Activated CD4-positive, alpha-beta memory T cell treated with anti-CD3 and anti-CD28 coated beads for 36 hours (primary cell): ENCODE measurements at places on chromosomes 12 and 14.

- no peak for DNase-seq
Measured at GRCh38 chr12:51403159-51403558, 12.0 kb upstream of the GALNT6 start.

- no peak for DNase-seq
Measured at GRCh38 chr12:79452906-79453305, 237.9 kb downstream of the PAWR start.

DNA sequence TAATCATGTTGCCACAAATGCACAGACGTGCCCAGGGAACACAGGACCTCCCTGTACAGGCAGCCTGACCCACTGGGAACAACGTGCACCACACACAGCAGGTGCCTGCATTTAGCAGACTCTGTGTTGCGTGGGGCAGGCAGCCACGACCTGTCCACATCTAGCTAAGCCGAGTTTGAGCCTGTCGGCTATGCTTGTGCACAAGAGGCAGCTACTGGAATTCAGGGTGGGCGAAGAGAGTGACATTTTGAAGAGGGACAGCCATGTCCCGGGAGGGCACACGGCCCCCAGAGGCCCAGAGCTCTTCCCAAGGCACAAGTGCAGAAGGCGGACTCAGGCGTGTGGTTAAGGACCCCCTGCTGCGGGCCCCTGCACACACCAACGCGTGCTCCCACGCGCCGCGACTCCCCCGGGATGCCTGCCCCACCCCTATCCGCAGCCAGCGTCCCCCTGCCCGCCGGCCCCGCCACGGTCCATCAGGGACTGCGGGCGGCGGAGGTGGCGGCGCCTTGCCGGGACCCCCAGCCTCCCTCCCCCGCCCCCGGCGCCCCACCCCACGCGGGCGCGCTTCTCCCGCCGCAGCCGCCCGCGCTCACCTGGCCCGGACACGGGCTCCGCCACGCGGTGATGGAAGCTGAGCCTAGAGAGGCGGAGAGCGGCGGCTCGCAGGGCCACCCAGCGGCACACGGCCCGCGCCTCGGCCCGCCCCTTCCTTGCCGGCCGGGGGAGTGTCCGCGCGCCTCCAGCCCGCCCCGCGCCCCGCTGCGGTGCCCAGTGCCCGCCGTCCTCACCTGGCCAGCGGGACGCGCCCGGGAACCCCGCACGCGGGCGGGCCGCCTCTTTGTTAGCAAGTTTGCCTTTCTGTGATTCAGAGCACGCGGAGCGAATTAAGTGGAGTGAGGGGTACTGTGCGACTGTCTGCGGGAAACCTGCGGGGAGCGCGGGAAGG, 125.3 kb upstream of the PRMT8 start:
- DNase-seq: no peak

DNA sequence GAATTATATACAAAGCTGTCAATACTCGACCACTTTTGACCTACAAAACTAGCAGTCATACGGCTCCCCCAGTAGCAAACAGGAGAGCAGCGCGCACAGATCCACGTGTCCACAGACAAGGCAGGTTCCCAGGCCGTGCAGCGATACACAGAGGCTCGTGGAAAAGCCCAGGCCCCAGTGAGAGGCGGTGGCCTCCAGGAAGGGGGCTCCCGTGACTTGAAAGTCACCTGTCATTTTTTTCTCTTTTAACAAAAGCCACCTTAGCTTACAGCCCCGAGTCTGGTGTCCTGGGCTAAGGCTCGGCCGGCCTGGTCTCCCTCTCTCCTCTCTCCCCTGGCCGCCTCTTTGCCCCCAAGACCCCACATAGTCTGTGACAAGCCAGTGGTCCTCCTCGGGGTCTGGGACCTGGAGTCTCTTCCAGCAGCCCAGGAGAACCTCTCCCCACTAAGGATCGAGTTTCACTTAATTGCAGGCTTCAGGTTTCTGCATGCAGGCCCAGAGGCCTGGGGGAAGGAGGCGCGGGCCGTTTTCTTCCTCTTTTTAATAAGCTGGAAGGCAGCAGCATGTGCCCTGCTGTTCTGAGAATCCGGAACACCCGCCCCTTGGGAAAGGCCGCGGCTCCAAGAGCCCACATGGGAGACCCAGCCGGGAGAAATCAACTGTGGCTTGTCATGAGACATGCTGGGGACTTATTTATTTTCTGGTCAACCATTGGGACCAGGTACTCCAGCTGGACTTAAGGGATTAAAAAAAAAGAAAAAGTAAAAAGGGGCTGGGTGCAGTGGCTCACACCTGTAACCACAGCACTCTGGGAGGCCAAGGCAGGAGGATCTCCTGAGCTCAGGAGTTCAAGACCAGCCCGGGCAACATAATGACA, 15.9 kb downstream of the NCOR2 start:
- DNase-seq: no peak

DNA sequence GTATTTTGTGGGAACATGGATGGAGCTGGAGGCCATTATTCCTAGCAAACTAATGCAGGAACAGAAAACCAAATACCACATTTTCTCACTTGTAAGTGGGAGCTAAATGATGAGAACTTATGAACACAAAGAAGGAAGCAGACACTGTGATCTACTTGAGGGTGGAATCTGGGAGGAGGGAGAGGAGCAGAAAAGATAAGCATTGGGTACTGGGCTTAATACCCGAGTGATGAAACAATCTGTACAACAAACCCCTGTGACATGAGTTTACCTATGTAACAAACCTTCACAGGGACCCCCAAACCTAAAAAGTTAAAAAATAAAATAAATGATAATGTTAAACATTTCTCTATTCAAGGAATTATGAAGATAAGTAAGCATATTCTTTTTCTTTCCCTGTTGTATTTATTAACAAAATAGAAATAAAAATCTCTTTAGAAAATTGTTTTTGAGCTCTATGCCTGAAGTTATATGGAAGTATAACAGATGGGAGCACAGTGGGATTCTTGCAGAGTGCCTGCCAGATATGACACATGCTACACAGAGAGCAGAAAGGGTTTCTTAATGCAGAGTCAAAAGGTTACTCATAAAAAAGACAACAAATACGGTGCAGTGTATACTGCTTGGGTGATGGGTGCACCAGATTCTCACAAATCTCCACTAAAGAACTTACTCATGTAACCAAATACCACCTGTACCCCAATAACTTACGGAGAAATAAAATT, 52.0 kb upstream of the SYNE2 start:
- DNase-seq: no peak

GRCh38 chr14:20680843-20681347, 3.5 kb upstream of the RNASE4 start:
- DNase-seq: peak; percentile 71

DNA sequence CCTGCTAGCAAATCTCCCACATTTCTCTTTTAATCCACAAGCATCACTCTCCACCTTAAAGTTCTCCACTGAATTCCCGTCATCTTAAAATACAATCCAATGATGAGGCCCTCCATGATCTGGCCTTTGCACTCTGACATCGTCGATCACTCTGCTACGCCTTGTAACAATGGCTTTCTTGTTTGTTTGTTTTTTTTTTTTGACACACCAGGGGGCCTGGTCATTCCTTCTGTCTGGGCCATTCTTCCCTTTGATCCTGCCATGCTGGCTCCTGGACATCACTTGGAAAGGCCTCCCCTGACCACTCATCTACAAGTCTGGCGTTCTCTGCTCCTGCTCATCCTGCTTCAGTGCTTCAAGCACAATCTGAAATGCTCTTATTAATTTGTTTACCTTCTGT, 233.5 kb downstream of the PPM1H start:
- DNase-seq: no peak

DNA sequence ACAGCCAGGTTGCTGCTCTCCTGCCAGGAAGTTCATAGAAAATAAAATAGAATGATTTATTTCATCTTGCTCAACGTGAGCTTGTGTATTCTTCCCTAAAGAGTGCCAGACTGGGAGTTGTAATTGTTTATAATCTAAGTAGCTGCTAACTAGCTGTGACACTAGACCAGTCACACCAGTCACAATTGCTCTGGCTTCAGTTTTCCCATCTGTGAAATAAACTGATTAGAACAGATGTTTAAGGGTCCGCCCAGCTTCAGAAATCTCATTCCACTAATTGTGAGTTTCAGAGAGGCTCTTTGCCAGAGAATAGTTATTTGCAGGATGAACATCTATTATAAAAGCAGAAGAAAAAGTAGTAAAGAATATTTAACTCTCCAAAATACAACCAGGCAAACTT, 55.6 kb upstream of the ZDHHC17 start:
- no peak for DNase-seq

DNA sequence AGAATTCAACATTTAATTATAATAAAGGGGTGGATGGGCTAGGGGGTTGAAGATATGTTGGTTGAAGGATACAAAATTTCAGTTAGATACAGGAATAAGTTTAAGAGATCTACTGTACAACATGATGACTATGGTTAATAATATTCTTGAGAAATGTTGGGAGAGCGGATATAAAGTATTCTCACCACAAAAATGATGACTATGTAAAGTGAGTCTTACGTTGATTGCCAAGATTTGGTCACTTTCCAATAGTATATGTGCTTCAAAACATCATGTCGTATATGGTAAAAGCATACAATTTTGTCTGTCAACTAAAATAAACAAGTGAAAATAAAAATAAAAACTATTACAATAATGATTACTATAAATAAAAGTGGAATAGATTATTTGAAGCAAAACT, 802.0 kb downstream of the C12orf50 start:
- DNase-seq: no peak

- no peak for DNase-seq
Measured at GRCh38 chr14:68709007-68709406, 83.9 kb downstream of the ZFP36L1 start.

- DNase-seq: no peak
Measured at GRCh38 chr14:71113376-71113775, 206.1 kb downstream of the PCNX1 start.

DNA sequence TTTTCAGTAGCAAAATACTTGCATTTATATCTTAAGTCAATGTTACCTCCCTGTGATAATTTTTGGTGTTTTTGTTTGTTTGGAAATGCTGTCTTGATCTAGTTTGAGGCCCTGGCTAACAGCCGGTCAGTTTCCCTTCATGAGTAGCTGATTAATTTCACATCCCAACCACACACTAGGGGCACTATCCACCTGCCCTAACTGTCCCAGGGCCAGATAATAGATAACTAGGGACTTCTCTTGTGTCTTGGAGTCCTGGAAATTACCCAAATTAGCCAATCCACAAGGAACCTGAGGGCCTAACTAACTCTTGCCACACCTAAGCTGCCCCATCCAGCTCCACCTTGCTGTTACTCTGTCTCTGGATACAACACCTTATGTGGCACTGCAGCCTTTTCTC, 399.9 kb downstream of the FOXG1 start:
- no peak for DNase-seq

GRCh38 chr14:24376448-24377070, 8.6 kb downstream of the NFATC4 start:
- DNase-seq: no peak

DNA sequence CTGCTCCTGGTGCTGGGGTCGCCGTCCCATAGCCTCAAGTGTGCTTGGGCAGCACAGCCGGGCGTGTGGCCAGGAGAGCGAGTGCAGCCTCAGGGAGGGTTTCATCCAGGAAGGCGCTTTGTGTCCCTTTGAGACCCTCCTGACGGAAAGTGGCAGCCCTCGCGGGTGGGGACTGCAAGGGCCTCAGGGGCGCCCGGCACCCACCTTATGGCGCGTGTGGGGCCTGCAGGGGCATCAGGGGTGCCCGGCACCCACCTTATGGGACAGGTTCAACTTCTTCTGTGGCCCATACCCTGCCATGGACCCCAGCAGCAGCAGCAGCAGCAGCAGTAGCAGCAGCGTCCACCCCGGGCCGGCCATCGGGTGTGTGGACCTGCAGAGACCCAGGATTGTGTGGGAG, 4.5 kb downstream of the LRCOL1 start:
- DNase-seq: no peak

DNA sequence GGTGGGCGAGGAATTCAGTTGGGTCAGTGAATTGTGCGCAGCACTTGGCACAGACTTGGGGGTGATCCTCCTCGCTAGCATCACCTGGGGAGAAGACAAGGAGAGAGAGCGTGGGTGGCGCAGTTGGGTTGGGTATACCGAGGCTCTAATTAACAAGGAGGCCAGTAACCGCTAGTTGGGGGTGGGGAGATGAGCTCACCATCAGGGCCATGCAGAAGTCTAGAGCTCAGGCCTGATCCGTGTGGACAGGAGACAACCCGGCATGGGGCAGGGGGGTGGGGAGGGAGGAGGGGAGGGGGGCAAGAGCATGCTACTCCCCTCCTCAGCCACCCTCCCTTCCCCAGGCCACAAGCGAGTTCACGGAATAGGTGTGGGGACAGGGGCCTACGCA, 580 bp downstream of the SALL2 start:
- peak; percentile 18 for DNase-seq

DNA sequence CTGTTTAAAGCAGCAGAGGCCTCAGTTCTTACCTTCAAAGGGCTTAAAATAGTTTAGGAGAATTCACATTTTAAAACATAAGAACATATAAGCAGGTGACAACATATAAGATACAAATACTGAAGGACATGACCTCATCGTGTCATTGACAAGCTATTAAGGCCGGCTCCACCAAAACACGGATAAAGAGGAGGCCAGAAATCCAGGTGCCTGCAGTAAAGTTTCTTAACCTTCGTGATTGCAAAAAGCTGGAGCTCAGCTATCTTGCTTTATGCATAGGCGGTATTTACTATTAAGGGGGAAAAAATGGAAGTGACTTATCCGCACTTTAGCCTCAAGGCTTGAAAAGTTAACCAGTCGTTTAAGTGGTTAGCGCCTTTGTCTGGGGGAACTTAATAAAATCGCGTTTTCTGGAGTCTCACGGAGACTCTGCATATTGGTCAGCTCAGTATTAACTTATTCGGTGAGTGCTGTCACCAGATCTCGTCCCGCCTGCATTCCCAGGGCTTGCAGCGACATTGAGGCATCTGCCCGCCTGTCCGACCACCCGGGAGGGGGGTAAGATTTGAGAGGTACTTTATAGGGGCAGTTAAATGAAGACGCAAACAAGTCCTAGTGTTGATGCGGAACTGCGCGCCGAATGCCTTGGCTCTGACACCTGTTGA, 1.1 kb upstream of the SP1 start:
- DNase-seq: no peak

GRCh38 chr12:102298022-102298421, 100.4 kb upstream of the PMCH start:
- DNase-seq: no peak

- DNase-seq: no peak
Measured at GRCh38 chr14:76195003-76195402, 43.3 kb downstream of the GPATCH2L start.

DNA sequence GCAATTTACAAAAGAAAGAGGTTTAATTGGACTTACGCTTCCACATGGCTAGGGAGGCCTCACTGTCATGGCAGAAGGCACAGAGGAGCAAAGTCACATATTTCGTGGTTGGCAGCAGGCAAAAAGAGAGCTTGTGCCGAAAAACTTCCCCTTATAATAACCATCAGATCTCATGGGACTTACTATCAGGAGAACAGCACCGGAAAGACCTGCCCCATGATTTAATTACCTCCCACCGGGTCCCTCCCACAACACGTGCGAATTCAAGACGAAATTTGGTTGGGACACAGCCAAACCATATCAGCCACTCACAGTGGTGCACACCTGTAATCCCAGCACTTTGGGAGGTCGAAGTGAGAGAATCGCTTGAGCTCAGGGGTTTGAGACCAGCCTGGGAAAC, 68.5 kb downstream of the FBXL14 start:
- no peak for DNase-seq

- DNase-seq: no peak
Measured at GRCh38 chr14:70942342-70942706, 35.1 kb downstream of the PCNX1 start.
